Left lung (tissue), 14 donors: ENCODE measurements at places on chromosomes 1 and 21. TPM values are rescaled to one million over a fixed set of nuclear protein-coding genes. Genes with fewer than 3 reads are reported as not detected.
A peak's percentile ranks its signal among the peaks of the same experiment; 100 is the strongest.

GRCh38 chr1:36284061-36284460, 22.1 kb upstream of the SH3D21 start:
- DNase-seq, result no peak

- no peak for DNase-seq
These were observed 869.8 kb upstream of the B3GALT2 start for GRCh38 chr1:194056169-194056568.

Gene ZSCAN20
- polyA plus RNA-seq, result 4.7 TPM

Gene DIO1
- 0.95 TPM for polyA plus RNA-seq

Gene RIMS3
- polyA plus RNA-seq, result 1.9 TPM

GRCh38 chr1:154807048-154807591, 63.0 kb downstream of the KCNN3 start:
- no peak for DNase-seq

GRCh38 chr1:215083383-215083961, 935 bp downstream of the KCNK2 start:
- DNase-seq, result peak; percentile 5

- no peak for DNase-seq
These were observed 149.2 kb downstream of the CLIC6 start for GRCh38 chr21:34817821-34818661.

DNA sequence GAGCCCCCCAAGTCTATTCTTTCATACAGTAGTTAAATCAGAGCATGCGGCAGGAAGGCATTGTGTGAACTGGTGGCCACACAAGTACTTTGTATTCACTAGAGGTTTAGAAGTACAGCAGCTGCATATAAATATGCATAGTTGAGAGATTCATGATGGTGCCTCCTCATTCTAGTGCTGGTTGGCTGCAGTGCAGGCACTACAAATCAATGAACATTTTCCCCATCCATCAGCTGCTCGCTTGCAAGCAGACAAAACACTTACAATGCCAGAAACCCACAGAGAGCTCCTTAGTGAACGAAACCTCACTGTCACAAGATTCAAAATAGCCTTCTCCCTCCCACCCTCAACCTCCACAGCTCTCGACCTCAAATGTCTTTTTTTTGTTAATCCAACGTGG, 726.2 kb downstream of the USP25 start:
- DNase-seq, result no peak

- no peak for DNase-seq
These were observed 523.6 kb upstream of the PLXNA2 start for GRCh38 chr1:208767816-208768215.

Gene HHIPL2
- polyA plus RNA-seq, result 1.5 TPM

- DNase-seq, result no peak
These were observed 36.1 kb downstream of the DNTTIP2 start for GRCh38 chr1:93842750-93843500.

DNA sequence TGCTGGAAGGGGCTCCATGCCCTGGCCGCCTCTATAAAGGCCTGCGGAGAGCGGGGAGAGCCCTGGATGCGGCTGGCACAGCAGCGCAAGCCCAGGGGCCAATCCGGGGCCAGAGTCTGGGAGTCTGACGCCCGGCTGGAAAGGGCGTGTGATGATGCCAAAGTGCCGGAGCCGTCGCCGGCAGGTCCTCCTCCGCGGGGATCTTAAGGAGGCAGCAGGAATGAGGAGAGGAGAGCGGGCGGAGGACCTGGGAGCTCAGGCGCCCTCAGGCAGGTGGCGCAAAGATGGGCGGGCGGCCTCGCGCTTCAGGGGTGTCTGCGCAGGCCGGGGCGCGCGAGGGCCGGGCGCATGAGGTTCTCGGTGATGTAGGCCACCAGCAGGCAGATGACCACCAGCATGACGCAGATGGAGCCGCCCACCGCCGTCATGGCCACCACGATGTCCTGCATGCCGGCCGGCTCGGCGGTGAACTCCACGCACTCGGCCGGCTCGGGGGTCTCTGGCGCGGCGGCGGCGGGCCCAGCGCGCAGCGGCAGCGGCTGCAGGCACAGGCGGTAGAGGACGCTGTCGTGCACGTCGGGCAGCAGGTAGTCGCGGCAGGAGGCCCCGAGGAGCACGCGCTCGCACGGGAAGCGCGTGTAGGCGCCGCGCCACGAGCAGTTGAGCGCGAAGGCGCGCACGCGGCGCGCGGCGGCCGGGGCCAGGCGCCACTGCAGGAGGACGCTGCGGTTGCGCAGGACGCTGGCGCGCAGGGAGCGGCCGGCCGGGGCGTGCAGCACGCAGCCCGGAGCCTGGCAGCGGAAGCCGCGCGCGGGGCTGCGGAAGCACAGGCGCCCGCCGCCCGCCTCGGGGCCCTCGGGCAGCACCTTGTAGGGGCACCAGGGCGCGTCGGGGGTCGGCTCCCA, 653 bp downstream of the FNDC10 start:
- DNase-seq, result peak; percentile 85

DNA sequence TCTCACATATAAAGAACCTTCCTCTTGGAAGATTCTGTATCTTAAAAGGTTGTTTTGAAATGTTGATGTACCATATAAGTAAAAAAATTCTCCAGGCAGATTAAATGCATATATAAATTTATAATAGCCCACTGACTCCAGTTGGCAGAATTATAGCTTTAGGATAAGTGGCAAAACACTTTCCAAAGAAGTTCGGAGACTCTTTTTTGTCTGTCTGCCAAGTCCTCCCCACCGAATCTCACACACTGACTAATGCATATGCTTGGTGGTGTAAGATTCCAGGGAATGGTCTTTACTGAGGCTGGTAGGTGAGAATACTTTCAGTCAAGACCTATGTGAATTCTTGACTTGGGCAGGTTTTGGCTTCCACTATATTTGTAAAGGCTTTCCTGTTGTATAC, 724.3 kb upstream of the CXADR start:
- DNase-seq, result no peak

GRCh38 chr1:60857851-60858250, 224.5 kb upstream of the NFIA start:
- no peak for DNase-seq

- no peak for DNase-seq
These were observed 9.4 kb downstream of the PLEKHA6 start for GRCh38 chr1:204350312-204350711.

DNA sequence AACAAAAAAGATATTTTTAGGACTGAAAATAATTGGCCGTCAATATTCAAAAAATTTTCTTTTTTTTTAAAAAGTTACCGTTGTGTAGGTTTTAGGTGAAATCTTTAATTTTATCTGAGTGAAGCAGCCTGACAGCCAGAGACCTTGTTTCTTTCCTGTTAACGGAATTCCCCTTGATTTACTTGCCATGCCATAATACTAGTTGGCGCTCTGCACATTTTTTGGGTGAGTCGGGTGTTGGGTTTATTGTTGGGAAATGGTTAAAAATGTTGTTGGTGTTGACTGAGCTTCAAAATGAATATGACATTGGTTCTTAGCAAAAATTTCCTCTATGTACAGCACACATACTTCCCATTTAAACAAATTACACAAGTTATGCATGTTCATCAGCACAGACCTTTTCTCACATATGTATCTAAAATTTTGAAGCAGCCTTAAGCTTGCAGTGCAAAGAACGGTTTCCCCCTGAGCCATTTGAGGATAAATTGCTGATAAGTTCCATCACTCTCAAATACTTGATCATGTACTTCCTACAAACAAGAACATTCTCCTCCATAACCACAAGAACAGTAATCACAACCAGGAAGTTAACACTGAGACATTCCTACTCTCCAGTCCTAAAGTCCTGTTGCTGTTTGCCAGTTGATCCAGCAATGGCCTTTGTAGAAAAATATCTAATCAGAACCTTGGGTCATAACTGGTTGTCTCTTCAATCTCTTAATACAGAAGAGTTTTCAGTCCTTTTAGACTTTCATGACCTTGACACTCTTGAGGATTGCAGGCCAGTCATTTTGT, 34.2 kb downstream of the CAMTA1 start:
- no peak for DNase-seq

- DNase-seq, result no peak
These were observed 696.7 kb downstream of the PTPRU start for GRCh38 chr1:29933067-29933466.

GRCh38 chr21:36048357-36048756, 12.0 kb downstream of the SETD4 start:
- no peak for DNase-seq

DNA sequence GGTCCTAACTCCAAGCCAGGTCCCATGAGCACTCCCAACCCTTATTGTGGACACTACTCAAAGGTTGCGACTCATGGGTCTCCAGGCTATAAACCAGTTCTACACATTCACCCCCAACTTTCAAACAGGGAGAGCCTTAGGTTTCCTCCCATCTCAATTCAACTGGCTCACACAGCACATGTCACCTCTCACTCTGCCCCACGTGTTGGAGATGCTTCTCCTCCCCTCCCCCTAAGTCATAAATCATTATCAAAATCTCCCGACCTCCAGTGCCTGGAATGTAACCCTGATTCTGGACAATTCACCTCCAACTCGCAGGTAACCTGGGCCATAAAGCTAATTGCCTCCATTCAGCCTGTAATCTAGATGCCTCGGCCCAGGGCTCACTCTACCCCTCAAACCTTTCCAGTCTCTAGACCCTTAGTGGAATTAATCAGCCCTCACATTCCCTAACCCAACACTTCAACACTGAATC, 595 bp downstream of the AK2 start:
- DNase-seq, result no peak

- DNase-seq, result no peak
These were observed 24.9 kb downstream of the RPAP2 start for GRCh38 chr1:92323473-92324453.

DNA sequence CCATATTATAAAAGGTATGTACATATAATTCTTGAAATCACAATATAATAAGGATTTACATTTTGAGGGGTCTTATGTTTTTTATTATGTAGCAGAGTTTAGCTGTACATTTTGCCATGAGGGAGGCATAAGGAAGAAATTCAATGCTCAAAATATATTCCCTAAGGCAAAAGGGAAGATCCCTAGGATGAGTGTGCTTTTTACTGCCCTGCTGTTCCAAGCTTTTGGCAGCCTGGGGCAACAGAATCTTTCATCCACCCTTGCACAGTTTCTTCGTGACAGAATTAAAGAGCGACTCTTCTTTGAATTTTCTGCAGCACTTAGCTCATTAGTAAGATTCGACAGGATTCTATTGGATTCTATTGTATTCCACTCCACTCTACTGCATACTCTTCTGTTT, 39.5 kb upstream of the DAB1 start:
- no peak for DNase-seq

DNA sequence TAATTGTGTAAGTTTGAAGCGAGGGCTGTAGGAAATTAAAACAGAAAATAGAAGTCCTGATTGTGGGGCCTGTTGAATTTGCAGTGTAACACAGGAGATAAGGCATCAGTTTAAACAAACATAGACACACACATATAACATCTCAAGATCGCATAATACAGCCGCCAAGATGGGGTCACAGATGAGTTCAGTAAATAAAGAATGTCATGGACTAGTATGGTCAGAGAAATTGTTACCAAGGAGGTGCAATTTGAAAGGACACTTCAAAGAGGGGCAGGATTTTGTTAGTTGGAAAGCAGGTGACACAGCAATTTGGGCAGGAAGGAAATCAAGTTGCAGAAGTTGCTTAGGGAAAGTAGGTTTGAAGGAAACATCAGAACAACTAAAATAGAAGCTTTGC, 450.0 kb downstream of the USP25 start:
- DNase-seq, result no peak

DNA sequence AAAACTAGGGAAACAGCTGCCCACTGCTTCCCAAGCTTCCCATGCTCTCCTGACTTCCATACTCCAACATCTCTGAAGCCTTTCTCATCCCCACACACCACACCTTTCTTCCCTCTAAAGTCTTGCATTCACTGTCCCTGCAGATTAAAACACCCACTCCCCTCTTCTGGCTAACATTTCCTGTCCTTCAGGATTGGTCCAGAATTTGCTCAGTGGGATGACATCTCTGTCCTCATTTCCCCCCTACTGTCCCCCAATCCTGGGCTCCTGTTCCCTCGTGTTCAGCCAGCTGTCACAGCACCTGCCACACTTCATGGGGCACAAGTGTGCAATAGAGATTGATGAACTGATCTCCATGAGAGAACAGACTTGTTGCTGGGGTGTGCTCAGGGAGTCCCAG, 82.7 kb downstream of the KCND3 start:
- DNase-seq, result no peak

- DNase-seq, result no peak
These were observed 6.7 kb downstream of the TAF1A start for GRCh38 chr1:222583079-222583478.

- peak; percentile 71 for DNase-seq
These were observed 20.6 kb upstream of the TTC34 start for GRCh38 chr1:2821966-2822620.

Gene KCNE1
- polyA plus RNA-seq, result 2.0 TPM

GRCh38 chr1:2112280-2112701, 62.1 kb downstream of the PRKCZ start:
- DNase-seq, result no peak
